Activated CD8-positive, alpha-beta memory T cell treated with anti-CD3 and anti-CD28 coated beads for 48 hours (primary cell): ENCODE measurements at places on chromosomes 5 and 9.

DNA sequence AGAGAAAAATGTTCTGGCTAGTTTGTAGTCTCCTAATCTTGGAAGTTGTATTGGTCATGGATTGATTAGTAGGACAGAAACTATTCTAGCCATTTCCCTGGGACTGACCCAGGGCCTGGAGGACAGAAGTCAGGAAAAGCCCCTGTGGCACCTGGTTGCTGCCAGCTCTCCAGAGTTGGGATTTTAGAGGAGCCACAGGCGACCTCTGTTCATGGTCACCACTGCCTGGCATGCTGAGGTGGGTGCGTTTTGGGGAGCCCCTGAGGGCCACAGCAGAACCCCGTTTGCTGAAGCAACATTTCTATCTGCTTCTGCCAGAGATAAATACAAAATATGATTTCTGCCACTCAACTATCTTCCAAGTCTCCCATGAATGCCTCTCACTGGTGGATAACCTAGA, 7.6 kb upstream of the MAPK9 start:
- DNase-seq: no peak

GRCh38 chr5:32278406-32278805, 34.3 kb downstream of the MTMR12 start:
- DNase-seq: no peak

DNA sequence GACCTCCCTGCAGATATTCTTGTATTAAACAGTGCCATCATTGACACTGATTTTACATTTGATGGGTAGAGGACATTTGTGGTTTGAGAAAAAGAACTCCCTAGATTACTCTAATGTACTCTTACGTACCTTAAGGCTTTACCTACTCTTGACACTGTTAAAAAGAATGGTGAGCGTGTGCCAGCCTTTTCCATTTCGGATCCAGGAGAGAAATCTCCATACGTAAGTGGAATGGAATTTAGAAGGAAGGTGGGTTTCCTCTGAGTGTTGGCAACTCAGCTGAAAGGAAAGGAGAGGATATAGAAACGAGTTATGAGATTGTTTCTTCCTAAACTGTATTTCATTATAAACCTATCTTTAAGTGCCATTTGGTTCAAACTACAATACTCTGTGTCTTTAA, 40.9 kb downstream of the TNPO1 start:
- no peak for DNase-seq

DNA sequence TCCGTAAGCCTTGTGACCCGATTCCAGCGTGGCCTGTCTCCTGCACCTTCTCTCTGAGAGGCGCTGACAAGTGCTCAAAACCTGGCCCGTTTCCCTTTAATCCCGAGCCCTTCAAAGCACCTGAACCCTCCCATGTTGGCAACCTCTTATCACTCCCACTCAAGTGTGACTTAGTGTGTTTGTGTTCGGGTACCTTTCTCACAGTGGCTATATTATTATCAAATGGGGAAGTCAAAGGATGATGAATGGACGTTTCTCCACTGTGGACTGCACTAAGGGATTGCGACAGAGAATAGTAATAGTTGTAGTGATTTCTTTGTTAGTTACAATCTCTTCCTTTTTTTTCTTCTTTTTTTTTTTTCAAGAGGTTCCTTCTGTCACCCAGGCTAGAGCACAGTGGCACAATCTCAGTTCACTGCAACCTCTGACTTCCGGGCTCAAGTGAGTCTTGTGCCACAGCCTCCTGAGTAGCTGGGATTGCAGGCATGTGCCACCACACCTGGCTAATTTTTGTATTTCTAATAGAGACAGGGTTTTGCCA, 65.4 kb upstream of the TNFSF8 start:
- DNase-seq: no peak

DNA sequence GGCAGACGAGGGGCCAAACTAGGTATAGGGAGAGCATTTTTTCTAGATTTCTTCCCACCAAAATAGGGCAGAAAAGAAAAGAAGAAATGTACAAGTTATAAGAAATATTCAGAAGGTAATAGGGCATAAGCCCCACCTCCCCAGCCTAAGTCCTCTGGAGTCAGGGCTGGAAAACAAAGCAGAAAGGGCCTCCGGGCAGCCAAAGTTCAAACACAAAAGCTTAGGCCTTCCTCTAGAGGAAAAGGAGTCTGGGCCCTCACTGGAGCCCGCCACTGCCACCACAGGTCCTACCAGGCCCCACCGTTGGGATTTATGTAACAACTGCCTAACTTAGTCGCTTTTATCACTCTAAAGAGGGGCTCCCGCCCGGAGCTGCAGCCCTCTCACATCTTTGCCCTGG, 27.6 kb downstream of the TBC1D2 start:
- DNase-seq: no peak

- no peak for DNase-seq
Observed at GRCh38 chr5:155189981-155190380, 176.4 kb downstream of the KIF4B start.

DNA sequence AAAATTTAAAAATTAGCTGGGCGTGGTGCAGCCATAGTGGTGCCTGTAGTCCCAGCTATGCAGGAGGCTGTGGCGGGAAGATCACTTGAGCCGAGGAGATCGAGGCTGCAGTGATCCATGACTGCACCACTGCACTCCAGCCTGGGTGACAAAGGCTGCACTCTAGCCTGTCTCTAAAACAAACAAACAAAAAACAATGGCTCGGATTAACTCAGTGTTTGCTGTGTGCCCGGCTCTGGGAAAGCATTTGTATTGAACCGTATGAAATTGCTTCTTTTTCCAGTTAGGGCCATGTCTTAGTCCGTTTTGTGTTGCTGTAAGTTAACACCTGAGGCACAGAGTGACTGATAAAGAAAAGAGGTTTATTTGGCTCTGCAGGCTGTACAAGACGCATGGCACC, 62.6 kb downstream of the CFAP77 start:
- DNase-seq: no peak

DNA sequence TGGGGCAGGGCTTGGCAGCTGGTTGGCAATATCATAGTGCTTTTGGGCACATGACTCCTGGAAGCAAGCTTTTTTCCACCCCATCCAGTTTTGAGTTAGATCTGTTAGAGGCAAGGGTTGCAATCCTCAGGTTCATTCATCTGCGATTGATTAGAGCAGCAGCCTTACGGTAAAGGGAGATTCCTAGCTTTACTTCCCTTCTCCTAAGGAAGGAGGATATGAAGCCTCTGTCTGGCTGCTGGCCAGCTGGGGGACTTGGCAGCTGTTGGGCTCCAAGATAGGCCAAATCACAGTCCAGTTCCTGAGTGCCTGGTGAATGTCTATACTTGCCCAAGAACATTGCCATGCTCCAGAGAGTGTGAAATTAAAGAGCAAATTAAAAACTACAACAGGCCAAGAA, 113.4 kb upstream of the CCNH start:
- no peak for DNase-seq

GRCh38 chr5:134130239-134130945, 15.9 kb downstream of the TCF7 start:
- DNase-seq: no peak

DNA sequence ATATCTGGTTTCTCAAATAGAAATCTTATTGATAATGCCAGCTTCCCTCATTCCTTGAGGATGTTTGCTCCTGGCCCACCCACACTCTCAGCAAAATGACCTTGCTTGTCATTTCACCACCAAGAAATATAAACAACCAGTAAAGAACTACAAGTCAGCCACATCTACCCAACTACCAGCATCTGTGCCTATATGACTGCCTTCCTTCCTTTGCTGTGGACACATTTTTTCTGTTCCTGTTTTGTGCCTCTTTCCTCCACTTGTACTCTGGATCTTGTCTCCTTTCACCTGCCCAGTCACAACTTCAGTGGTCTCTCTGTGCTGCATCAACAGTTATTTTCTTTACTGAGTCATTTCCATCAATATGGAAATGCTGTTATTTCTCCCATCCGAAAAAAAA, 20.3 kb downstream of the KIF2A start:
- no peak for DNase-seq

DNA sequence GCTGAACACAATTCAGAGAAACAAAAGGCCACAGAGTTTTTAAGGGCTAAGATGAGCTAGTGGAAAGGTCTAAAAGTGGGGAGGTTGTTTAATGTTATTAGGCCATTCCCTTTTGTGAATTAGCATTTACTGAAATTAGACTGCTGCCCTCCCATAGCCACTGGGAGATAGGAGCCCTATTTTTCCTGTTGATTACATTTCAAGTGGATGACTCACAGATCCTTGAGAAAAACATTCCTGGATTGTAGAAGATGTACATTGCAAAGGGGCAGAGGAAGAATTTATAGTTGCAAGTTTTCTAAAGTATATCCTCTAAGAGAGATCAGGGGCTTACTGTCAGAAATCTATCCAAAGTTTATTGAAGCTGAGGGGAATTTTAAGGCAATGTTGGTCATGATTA, 367.1 kb upstream of the IZUMO3 start:
- DNase-seq: no peak
